ENCODE measurements at places on chromosomes 4 and X.

- DNase-seq = no peak
Observed at GRCh38 chr4:38615847-38616246, 48.2 kb upstream of the KLF3 start.

DNA sequence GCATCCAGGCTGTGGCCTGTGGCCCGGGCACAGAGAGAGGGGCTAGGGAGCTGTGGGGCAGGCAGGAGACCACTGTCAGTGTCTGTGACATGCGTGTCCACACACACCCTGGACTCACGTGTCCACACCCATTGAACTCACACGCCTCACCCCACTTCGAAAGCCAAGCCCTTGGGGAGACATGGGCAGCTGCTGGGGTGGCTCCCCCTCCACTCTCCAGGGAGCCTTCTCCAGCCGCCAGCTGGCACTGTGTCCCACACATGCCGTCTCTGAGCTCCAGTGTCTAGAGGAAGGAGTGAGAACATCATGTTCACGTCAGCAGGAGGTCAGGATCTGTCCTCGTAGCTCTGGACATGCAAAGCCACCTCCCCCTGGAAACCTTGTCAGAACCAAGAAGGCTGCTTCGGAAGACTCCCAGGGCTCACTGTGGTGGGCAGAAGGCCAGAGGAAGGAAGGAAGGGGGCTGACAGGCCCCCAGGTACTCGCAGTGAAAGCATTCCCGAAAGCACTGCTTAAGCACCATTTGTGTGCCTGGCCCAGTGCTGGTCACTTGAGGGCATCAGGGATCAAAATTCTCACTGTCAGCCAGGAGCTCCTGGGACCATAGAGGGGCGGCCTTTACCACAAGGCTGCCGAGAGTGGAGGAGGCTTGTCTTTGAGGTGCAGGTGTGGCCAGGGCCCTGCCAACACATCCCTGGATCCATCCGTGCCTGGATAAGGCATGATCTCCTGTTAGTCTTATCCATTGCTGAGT is 61.4 kb downstream of the HTRA3 start:
- no peak for DNase-seq

- DNase-seq = no peak
Observed at GRCh38 chr4:84389406-84389805, 109.7 kb downstream of the NKX6-1 start.

DNA sequence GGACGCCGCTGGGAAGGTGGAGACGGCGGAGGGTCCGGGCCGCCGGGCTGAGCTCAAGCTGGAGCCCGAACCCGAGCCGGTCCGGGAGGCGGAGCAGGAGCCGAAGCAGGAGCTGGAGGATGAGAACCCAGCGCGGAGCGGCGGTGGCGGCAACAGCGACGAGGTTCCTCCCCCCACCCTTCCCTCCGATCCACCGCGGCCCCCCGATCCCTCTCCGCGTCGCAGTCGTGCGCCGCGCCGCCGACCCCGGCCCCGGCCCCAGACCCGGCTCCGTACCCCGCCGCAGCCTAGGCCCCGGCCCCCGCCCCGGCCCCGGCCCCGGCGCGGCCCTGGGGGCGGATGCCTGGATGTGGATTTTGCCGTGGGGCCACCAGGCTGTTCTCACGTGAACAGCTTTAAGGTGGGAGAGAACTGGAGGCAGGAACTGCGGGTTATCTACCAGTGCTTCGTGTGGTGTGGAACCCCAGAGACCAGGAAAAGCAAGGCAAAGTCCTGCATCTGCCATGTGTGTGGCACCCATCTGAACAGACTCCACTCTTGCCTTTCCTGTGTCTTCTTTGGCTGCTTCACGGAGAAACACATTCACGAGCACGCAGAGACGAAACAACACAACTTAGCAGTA is 483 bp downstream of the USP27X start:
- no peak for DNase-seq

DNA sequence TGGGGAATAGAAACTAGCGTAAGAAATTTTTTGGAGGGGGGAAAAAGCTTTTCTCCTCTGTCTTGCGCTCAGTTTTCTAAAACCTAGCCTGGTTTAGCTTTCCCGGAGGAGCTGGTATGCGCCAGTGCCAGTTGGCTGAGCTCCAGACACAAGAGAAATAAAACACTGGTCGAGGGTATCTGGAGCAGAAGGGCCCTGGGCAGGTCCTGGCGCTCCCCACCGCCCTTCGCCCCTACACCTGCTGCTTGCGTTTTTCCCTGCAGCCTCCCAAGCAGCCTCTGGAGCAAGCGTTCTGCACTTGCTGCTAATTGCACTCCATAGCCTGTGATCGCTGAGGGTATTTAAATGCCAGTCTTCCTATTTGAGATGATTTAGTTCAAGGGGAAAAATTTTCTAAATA is 816 bp downstream of the EREG start:
- no peak for DNase-seq

DNA sequence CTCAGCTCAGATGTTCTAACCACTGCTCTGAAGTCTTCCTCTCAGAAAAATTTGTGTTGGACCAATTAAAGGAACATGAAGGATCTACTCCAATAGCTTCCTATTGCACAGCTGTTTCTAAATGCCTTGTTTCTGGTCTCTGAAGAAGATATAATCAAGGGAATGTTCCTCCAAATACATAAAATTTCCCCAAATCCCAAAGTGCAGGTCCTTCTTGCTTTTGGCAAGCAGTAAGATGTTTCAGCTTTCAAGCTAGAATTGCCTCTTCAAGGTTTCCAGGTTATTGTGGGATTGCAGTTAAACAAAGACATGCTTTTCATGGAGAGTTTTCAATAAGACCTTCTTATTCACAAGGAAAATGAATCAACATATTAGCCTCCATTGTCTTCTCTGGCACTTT is 574.5 kb upstream of the SLIT2 start:
- DNase-seq = no peak

DNA sequence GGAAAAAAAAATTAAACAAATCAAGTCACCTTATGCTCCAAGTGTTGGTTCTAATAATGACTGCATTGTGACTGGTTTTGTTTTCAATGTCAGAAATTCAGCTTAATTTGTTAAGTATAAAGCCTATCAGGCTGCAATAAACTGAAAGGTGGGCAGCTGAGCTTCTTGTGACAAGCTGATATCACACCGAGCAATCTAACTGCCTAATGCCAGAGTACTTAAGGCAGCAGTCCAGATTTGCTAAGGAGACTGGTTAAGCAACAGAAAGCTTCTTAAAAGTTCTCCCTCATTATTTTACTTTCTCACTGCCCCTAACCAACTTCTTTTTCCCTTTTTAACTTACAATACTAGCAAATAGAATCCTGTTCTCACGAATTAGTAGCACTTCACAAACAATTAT is 201.0 kb downstream of the MAB21L2 start:
- DNase-seq = no peak

DNA sequence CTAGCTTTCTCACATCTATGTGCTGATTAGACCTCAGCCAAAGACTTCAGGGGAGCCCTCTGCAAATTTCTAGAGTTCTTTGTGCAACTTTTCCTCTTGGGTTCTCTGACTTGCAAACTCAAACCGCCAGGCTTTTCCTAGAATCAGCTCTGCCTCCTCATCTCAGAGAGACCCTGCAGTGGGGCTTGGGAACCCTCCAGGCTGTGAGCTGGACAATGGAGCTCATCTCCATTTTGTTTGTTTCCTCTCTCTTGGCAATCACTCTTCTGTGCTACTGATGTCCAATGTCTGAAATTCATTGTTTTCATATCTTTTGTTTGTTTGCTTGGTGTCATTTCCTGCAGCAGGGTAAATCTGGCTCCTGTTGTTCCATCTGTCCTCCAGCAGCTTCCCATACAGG is 33.0 kb downstream of the GYPB start:
- no peak for DNase-seq

GRCh38 chrX:70769659-70770227 is 138.8 kb downstream of the TEX11 start:
- no peak for DNase-seq

DNA sequence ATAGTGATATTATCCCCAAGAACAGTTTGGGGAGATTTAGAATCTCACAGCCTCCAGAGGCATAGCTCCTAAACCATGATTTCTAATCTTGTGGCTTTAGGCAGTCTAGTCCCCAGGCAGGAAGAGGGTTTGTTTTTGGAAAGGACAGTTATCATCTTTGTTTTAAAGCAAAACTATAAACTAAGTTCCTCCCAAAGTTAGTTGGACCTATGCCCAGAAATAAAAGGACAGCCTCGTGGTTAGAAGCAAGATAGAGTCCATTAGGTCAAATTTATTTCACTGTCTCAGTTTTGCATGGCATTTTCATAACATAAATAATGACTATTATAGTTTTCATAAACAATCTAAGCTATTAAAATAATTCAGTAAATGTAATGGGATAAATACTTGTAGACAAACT is 120.5 kb downstream of the MAGEC2 start:
- no peak for DNase-seq

All from stimulated activated CD8-positive, alpha-beta memory T cell treated with anti-CD3 and anti-CD28 coated beads, Interleukin-7, amount 100 ng/mL, for 4 hours (primary cell).